Brain (organoid and tissue), 16 donors: ENCODE measurements at places on chromosomes 6 and 20. TPM values are rescaled to one million over a fixed set of nuclear protein-coding genes. Genes with fewer than 3 reads are reported as not detected.

C6orf52 gene
- polyA plus RNA-seq: 10.1 TPM

PTCHD4 gene
- polyA plus RNA-seq: 0.20 TPM

TSBP1 gene
- not detected for polyA plus RNA-seq

PHF3 gene
- 10.4 TPM for polyA plus RNA-seq

PRL gene
- not detected for polyA plus RNA-seq

PAQR8 gene
- polyA plus RNA-seq: 63.5 TPM

SPATS1 gene
- not detected for polyA plus RNA-seq

OR2B6 gene
- 0.37 TPM for polyA plus RNA-seq

KIF13A gene
- 7.1 TPM for polyA plus RNA-seq

GPX5 gene
- polyA plus RNA-seq: not detected
